Activated gamma-delta T cell treated with Interleukin-2 at 50 U/mL for 16 hours (primary cell): ENCODE measurements at places on chromosomes 3 and 15.

DNA sequence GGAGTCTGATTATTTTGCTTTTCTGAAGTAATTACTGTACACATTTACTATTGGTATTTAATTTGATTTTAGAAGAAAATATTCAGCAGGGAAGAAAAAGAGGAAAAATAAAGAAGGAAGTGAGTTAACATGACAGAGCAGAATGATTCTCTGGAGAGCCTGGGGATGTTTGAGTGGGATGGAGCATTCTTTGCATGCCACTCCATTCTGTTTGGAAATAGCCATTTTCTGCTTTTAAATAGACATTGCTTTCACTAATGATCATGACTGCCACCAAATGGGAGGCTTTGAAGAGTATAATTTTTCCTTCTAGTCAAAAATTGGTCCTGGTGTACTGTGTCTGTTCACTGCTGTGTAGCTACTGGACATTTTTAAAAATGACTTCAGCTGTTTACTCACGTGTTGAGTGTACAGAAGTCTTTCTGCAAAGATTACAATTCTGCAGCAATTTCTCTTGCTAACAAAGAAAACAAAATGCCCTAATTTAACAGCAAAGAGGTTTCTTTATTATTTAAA lies 196.1 kb downstream of the RYR3 start:
- DNase-seq: no peak

GRCh38 chr15:69093127-69093526 lies 67.3 kb upstream of the GLCE start:
- no peak for DNase-seq

- DNase-seq: no peak
Observed at GRCh38 chr15:57395292-57395691, 19.0 kb downstream of the CGNL1 start.

DNA sequence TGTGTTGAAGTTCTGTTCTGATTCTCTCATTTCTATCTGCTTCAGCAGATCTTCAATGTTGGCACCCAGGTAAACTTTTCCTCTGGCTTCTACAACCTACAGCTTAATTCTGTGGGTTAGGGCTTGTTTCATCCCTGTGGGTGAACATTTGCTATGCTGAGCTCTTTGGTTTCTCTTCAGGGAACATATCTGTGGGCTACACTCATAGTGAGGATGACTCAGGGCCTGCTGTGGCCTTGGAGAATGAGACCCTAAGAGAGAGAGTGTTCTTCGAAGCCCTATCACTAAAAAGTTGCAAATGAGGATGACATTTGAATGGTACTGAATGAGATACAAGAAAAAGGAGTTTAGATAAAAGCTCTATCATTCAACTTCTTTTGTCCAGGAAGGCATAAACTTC lies 346.2 kb upstream of the CBLB start:
- no peak for DNase-seq

DNA sequence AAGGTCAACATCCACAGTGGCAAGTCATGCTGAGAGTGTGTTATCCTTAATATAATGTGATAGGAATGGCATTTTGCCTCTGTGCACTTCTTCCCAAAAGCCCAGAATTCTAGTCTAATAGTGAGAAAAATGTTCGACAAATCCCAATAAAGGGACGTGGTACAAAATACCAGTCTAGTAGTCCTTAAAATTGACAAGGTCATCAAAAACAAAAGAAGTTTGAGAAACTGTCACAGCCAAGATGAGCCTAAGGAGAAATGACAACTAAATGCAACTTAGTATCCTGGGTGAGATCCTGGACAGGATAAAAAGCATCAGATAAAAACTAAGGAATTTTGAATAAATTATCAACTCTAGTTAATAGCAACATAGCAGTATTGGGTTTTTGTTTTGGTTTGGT lies 14.4 kb upstream of the ATP13A4 start:
- DNase-seq: no peak

GRCh38 chr15:70597056-70597603 lies 166.2 kb downstream of the UACA start:
- DNase-seq: no peak

DNA sequence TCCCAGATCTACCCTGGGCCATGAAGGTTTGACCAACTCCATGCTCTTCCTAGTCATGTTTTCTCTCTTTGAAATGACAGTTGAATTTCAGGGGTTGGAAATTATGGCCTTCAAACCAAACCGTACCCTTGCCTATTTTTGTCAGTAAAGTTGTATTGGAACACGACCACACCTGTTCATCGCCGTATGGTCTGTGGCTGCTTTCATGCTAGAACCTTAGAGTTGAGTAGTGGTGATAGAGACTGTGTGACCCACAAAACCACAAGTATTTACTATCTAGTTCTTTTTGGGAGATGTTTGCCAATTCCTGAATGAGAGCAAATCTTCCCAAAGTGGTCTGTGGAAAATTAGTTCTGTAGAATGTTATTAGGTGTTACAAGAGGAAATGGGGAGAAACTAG lies 24.0 kb upstream of the STARD5 start:
- no peak for DNase-seq
